ENCODE measurements at places on chromosomes 12 and 14. TPM values are rescaled to one million over a fixed set of nuclear protein-coding genes. Genes with fewer than 3 reads are reported as not detected.
A peak's percentile ranks its signal among the peaks of the same experiment; 100 is the strongest.

Gene SLC4A8
- total RNA-seq = 16.9 TPM

Gene OR11H6
- total RNA-seq = not detected

Gene PLEK2
- total RNA-seq = 1.2 TPM

Gene DPY19L2
- total RNA-seq = 3.4 TPM

Gene HPD
- total RNA-seq = 0.48 TPM

Gene OTUB2
- total RNA-seq = 3.5 TPM

Gene HOXC4
- 0.14 TPM for total RNA-seq

Gene STXBP6
- 3.5 TPM for total RNA-seq

Gene NKX2-1
- total RNA-seq = not detected

Gene EPYC
- not detected for total RNA-seq

DNA sequence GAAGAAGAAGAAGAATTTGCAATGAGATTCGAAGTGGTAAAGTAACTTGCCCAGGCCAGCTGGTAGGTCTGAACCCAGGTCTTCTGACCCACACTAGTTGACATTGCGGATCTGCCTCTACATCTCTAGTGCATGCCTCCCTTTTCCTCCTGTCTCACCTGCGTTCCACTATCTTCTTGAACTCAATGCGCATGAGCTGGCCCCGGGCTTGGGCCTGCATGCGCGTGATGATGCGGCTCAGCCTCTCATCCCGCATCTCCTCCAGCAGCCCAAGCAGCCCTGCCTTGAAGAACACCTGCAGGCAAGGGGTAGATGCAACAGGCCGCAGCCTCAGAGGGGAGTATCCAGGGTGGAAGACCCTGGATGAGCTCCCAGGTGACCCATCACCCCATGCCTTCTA lies 11.9 kb downstream of the MYH6 start:
- DNase-seq = no peak

GRCh38 chr12:88577537-88577936 lies 2.7 kb downstream of the KITLG start:
- DNase-seq = no peak

GRCh38 chr14:105124823-105125222 lies 43.8 kb downstream of the JAG2 start:
- DNase-seq = no peak

DNA sequence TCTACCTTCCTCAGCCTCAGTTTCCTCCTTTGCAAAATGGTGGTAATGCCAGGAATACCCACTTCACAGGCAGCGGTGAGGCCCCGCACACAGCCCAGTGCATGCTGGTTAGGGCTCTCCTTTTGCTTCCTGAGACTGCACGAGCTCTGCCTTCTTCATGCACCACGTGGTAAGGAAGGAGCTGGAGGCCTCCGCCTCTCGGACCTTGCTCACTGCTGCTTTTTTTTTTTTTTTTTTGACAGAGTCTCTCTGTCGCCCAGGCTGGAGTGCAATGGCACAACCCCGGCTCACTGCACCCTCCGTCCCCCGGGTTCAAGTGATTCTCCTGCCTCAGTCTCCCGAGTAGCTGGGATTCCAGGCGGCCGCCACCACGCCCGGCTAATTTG lies 18.1 kb downstream of the TAMALIN start:
- DNase-seq = no peak

- no peak for DNase-seq
Measured at GRCh38 chr14:23209651-23210423, 26.4 kb upstream of the SLC7A8 start.

GRCh38 chr12:110424237-110424636 lies 20.7 kb upstream of the ANAPC7 start:
- no peak for DNase-seq

GRCh38 chr12:64911081-64911480 lies 86.6 kb downstream of the TBC1D30 start:
- DNase-seq = no peak

DNA sequence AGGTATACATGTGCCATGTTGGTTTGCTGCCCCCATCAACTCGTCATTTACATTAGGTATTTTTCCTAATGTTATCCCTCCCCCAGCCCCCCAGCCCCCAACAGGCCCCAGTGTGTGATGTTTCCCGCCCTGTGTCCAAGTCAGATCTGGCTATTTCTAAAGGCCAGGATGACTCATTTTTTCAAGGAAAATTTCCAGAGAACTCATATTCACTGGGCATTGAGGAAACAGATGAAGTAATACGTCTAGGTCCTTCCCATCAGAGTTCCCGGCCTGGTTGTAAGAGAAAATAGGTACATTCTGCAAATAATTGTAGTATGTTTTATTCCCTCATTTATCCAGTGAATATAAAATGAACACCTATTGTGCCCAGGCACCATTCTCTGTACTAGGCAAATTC lies 345.2 kb downstream of the BCL11B start:
- no peak for DNase-seq

DNA sequence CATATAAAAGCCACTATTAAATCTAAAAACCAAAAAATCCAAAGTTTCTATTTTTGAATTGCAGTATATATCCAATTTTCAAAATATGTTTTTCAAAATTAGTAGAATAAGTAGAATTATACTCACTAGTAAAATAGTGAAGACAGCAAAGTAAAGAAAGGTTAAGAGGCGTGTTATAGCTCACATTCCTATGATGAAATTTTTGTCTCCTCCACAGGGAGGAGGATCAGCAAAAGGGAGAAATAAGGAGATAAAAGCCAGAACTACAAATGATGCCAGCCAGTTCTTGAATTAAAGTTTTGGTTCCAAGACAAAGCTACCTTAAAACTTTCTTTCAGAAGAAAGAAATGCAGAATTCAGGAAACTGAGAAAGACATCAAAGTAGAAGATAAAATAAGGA lies 50.0 kb downstream of the C2CD5 start:
- DNase-seq = no peak

- DNase-seq = no peak
Measured at GRCh38 chr14:70283156-70283555, 76.3 kb downstream of the COX16 start.

DNA sequence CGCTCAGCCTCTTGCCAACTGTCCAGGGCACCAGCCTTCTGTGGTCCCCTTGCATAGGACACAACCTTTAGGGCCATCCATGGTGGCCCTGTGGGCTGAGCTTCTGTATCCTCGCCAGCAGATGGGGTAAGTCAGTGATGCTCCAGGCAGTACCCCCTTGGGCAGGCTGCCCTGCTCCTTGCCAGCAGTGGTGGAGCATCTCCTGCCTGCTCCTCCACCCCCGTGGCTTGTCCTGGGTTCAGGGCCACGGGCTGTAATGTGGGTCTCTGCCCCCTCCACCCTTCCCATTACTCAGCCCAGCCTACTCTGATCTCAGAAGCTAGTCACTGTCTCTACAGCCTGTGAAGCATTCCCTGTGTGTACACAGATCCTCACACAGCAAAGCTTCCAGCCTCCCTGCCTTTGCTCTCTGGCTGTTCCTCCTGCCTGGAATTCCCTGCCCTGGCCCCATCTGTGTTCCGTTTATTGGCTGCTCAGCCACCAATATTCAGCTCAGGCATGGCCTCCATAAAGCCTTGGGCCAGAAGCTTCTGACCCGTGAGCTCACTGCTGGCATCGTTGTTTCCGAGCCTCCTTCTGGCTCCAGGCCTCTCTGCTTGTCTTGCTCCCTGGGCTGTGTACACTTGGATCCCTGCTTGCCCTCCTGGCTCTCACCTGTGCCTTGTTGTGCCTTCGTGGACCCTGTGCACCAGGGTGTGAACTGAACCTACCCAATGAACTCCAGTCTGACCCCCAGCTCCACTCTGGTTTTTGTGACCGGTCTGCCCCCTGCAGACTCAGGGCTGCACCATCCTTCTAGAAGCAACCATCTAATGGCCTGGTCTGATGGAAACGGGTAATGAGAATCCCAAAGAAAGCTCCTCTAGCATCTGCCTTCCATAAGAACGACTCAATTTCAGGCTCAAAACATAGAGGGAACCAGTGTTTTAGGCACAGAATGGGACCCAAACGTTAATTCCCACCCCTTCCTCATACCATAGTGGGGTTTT lies 177.0 kb upstream of the PRMT8 start:
- peak; percentile 62 for DNase-seq

DNA sequence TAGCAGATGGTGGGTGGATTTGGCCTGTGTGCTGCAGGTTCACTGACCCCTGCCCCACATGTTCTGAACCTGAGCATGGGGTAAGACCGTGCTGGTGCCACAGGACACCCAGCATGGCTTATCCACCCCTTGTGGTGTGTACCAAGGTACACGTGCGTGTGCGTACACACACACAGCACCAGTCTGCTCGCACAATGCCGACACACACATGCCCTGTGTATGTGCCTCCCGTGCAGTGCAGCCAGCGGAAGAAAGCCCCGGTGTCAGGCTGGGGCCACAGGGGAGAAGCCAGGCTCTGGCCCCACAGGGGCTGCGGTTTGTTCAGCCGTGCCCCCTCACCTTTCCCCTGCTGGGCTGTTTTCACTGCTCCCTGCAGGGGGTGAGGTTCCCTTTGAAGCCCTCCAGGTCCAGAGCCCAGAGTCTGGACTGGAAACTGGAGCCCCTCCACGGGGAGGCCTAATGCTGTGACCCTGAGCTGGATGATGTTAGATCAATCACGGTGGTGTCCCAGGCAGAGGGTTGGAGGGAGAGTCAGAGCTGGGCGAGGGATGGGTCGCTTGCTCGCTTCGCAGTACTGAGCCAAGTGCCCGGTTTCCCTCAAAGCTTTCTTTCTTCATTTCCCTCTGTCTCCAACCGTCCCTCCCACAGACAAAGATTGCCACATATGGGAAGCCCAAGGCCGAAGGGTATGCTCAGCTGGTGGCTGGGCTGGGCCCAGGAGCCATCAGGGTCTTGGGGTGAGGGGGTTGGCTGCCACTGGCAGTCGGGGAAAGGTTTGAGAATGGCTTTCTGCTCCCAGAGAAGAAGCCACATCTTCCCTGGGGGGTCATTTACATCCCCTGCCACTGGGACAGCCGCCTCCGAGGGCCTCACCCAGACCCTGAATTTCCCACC lies 6.2 kb downstream of the DTX1 start:
- DNase-seq = no peak

DNA sequence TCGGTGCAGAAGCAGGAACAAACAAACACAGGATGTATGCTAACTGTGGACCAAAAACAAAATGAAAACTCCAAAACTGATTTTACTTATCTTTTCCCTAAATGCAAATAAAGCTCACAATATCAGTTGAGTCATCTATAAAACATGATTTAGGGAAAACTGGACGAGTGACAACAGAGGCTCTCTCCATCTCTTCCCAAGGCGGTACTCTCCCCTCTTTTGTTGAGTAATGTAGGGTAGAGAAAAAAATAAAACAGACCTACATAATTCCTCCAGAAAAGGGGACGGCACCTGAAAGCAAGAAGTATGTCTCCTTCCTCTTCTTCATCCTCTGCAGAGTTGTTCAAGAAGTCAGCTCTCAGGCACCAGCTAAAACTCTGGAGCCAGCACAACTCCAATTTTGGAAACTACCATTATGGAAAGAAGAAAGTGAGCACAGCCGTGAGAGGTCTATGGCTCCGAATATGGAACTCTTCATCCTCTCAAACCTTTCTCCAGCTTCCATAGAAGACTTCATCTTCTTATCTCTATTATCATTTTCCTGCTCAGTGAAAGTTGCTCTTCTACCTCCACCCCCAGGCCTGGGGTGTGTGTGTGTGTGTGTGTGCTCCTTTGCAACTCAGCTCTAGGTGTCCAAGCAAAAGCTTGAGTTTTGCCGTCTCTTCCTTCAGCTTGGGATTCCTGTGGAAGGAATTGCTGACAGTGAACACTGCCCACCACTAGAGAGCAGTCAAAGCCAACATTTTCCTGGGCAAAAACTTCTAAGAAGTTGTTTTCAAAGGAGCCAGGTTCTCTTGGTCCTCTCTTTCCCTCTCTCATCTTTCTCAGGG lies 155.4 kb downstream of the DIO2 start:
- peak; percentile 37 for DNase-seq

DNA sequence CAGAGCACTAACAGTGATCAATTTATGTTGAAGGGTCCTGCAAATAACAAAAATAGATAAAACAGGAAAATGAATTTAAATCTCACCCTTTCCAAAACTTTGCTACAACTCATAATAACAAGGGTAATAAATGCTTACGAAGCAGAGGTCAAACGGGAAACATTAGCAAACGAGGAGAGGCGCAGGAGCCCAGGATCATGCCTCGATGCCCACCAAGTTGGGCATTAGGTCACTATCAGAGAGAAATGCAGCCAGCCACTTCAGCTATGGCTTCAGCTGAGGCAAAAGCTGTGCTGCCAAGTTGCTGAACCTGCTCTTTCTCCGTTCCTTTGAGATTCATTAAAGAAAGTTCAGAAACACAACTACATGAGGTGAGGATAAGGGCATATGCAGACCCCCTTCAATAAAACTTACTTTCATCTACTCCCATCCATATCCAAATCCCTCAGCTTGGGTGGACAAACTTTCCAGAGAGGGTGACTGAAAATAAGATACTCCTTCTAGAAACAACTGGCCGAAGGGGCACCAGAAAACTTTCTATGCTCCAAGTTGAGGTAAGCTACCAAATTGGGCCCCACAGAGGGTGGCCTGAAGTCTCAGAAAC lies 7.9 kb downstream of the NKX2-1 start:
- DNase-seq = no peak

DNA sequence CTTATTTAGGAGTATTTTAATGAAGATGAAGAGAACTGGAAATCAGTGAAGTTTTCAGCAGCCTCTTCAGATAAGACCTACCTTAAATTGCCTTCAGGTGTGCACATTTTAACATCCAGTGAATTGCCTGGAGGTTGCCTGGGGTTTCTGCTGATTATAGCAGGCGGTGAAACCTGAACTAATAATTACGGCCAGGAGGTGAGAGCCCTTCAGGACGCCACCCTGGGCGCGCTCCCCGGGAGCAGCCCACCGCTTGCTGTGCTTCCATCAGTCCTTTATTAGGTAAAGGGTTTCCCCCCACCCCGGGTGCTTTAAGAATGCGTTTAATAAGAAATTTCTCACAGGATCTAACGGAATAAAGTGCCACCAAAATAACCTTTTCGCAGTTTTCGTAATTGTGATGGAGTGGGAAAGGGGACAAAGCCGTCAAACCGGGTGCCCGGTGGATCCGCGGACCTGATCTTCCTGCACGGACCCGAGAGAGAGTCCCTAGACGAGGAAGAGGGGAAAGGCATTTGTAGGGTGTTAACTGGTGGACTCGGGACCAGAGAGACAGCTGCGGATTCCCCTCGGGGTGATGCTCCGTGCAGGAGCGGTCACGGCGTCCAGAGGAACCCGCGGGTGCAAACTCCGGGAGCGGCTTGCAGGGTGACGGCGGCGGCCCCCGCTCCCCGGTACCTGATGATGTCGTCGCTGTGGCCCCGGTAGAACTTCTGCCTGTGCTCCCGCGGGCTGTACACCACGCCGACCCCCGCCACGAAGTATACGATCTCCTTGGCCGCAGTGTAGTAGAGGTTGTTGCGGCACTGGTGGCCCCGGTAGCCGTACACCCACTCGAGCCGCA lies 902 bp downstream of the EML5 start:
- DNase-seq = peak; percentile 18

Measured in WTC11 (cell line).